ENCODE measurements at places on chromosomes 2 and 18. TPM values are rescaled to one million over a fixed set of nuclear protein-coding genes. Genes with fewer than 3 reads are reported as not detected.

- DNase-seq: no peak
These were observed 73.6 kb downstream of the RND3 start for GRCh38 chr2:150413910-150414309.

The ZEB2 gene
- total RNA-seq: 32.7 TPM

DNA sequence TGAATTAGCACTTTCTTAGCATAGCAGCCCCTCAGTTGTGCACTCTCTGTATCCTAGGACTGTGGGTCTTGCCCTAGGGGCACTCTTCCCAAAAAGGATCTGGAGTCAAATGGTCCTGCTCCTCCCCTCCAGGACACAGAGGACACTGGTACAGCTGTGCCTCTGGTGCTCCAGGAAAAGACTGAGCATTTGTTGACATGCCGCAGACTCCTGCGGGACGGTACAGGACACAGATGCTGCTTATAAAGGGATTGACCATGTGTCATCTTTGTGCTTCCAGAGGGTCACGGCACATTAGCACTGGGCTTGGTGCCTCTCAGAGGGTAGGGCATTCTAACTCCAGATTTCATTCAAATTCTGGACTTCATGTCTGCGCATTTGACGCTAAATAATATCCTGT lies 110.5 kb downstream of the KLF7 start:
- DNase-seq: no peak

DNA sequence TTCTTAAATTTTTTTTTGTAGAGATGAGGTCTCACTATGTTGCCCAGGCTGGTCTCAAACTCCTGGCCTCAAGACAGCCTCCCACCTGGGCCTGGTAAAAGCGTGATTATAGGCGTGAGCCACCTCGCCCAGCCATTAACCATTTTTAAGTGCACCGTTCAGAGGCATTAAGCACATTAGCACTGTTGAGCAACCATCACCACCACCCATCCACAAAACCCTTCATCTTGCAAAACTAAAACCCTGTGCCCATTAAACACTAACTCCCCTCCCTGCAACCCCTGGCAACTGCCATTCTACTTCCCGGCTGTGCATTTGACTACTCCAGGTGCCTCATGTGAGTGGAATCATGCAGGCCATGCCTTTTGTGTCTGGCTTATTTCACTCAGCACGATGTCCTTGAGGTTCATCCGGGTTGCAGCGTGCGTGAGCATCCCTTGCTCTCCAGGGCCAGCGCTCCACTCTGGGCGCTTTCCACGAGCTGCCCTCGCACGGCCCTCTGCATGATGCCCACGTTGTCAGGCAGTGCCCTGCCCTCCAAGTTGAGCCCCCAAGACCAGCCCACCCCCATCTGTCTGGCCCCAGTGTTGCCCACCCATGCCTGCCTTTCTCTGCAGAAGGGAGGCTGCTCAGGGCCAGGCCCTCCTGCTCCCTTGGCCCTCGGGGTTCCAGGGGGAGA lies 63.0 kb upstream of the GLI2 start:
- DNase-seq: no peak

The LOXL3 gene
- total RNA-seq: 0.77 TPM

GRCh38 chr2:75315436-75315835 lies 116.1 kb upstream of the TACR1 start:
- DNase-seq: no peak

The SCN3A gene
- not detected for total RNA-seq

DNA sequence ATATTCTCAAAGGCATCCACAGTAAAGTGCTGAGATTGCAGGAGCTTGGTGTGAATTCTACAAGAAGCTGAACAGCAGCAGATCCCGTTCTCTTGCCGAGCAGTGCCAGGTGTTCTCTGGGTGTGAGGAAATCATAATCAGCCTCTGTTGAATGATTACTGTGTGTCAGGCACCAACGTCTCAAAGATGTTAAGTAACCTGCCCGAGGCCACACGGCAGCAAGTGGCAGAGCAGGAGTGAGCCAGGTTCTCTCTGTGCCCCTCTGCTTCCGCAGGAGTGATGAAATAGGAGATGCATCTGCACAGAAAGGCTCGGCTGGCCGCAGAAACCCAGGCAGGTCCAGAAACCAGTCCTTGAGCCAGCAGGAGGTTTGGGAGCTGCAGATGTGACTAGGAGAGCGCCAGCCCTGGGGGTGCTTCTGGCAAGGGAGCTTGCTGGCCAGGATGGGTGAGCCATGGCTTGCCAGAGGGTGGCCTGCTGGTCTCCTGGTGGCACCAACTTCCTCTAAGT lies 68.4 kb downstream of the COPS7B start:
- DNase-seq: no peak

All from CD8-positive, alpha-beta memory T cell (primary cell).